ENCODE measurements at places on chromosomes 4 and X.

- DNase-seq, result no peak
Observed at GRCh38 chrX:12843668-12844279, 23.1 kb upstream of the TLR7 start.

DNA sequence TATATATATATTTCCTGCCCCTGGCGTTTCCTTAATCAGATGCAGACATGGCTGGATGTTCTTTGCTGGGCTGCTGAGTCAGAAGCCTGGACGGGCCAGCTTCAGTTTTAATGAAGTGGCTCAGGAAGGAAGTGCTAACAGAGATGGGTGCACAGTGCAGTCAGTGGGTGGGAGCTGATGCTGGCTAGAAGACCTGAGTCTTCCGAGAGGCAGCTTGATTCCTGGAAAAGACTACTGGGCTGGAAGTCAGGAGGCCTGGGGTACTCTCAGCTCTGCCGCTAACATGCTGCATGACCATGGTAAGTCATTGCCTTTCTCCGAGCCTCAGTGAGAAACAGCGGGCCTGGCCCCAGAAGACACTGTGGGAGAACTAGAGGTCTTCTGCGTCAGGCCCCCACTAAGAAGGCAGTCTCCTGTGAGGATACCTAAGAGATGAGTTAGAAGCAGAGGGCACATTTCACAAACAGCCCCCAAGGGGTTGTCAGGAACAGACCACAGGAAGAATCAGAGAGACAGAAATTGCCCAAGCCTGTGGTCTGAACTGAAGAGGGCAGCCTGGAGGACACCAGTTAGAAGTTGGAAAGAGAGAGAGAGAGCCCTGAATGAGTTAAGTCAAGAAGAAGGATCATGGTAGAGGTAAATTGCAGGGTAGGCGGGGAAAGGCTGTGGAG lies 8.3 kb upstream of the CD40LG start:
- peak; percentile 36 for DNase-seq

DNA sequence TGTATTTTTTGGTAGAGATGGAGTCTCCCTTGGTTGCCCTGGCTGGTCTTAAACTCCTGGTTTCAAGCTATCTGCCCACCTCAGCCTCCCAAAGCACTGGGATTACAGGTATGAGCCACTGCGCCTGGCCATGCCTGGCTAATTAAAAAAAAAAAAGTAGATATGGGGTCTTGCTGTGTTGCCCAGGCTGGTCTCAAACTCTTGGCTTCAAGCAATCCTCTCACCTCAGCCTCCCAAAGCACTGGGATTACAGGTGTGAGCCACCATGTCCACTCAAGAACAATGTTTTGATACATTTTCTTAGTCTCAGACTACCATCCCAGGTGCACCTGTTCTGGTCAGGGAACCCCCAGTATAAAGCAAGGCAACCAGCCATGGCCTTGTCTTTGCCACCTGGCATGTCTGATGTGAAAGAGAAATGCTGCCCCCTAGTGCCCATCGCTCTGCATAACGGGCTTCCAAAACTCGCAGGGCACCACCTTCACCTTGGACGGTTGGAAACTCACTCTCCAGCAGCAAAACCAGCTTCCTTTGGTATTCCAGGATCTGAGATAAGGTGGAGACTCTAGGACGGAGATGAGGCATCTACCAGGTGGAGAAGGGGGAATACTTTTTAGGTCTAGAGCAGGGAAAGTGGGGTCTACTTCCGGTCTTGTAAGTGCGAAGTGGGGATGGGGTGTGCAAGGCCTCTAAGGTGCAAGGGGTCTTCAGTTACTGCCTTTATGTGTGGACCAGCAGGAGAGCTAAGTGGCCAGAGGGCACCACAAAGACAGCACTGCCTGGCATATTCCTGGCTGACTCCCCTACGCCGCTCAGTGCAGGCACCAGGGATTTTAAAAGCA lies 47.7 kb upstream of the AFAP1 start:
- DNase-seq, result peak; percentile 69

DNA sequence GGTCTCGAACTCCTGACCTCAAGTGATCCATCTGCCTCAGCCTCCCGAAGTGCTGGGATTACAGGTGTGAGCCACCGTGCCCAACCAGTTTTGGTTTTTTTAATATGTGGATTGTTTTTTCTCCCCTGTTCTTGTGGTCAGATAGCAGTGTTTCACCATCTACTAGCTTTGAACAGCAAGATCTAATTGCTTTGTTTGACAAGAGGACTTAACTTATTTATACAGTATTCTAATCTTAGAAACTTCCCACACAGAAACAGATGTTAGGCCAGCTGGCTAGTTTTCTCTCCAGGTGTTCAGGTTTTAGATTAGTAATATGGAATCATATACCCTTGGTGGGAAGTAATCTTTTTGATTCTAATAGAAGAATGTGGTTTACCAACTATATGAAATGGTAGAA lies 12.9 kb downstream of the ING2 start:
- no peak for DNase-seq

- DNase-seq, result no peak
Observed at GRCh38 chr4:33453436-33453835, 2733.3 kb downstream of the PCDH7 start.

- no peak for DNase-seq
Observed at GRCh38 chr4:183458005-183458404, 13.6 kb downstream of the CDKN2AIP start.

GRCh38 chrX:81377329-81377728 lies 175.4 kb downstream of the SH3BGRL start:
- peak; percentile 34 for DNase-seq

DNA sequence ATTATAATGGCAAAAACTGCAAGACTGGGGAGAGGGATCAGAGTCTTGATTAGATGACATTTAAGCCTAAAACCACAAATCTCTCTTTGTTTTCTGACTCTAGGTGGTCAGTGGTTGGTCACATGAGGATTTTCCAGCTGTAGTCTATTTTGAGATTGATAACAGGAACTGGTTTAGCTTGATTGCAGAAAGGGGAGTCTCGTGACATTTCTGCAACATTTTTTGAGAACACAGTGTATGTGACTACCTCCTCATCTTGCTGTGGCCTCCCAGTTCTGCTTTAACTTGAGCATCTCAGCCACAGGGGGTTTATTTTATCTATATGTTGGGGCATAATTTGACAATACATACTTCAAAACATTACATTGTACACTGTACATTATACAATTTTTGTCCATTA lies 726.4 kb upstream of the MAGEB2 start:
- DNase-seq, result peak; percentile 0

- no peak for DNase-seq
Observed at GRCh38 chrX:2608638-2609430, 82.3 kb upstream of the CD99 start.

GRCh38 chr4:186805020-186805820 lies 81.6 kb upstream of the FAT1 start:
- DNase-seq, result no peak

GRCh38 chr4:183561905-183562304 lies 57.0 kb downstream of the ING2 start:
- DNase-seq, result no peak

DNA sequence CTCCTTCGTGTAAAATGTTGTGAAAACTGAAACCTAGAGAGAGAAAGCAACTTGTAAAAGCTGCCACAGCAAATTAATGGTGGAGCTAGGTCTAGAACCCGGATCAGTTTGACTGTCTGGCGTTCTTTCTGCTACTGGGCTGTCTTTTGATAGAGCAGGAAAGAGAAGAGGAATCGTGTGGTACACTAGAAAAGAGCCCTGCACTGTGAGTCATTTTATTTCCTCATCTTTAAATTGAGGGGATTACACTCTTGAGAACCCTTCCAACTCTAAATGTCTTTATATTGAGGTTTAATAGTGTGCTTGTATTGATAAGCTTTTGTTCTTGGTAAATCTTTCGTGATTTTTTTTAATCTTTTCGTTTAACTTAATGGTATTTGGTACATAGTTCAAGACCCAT lies 4.3 kb downstream of the WDR44 start:
- DNase-seq, result peak; percentile 50

- DNase-seq, result peak; percentile 41
Observed at GRCh38 chr4:5399790-5400421, 308.5 kb downstream of the EVC2 start.

GRCh38 chrX:68550193-68550592 lies 51.3 kb downstream of the YIPF6 start:
- no peak for DNase-seq

GRCh38 chrX:150879855-150880807 lies 18.3 kb downstream of the CD99L2 start:
- no peak for DNase-seq

DNA sequence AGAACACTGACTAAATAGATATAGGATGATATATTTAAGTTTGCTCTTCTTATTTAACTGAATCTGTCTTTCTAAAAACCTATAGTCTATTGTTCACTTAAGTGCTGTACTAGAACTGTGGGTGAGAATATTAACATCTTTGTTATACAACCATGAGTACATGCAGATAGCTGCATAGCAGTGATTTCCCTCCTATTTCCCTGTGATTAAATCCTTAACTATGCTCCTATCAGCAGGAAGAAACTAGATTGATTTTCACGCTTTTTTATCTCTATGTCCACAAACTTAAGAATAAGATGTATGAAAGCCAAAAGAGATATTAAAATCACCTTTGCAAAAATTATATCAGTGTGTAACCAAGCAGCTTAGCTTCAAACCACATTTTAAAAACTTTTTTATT lies 11.3 kb upstream of the UGT2A3 start:
- no peak for DNase-seq

GRCh38 chrX:123673813-123674212 lies 59.0 kb downstream of the THOC2 start:
- no peak for DNase-seq

GRCh38 chr4:184355111-184355604 lies 119.2 kb downstream of the IRF2 start:
- peak; percentile 99 for DNase-seq
